ENCODE measurements at places on chromosomes 6 and 20. TPM values are rescaled to one million over a fixed set of nuclear protein-coding genes. Genes with fewer than 3 reads are reported as not detected.

SPATS1 gene
- not detected for total RNA-seq

CLPSL2 gene
- total RNA-seq: not detected

DNA sequence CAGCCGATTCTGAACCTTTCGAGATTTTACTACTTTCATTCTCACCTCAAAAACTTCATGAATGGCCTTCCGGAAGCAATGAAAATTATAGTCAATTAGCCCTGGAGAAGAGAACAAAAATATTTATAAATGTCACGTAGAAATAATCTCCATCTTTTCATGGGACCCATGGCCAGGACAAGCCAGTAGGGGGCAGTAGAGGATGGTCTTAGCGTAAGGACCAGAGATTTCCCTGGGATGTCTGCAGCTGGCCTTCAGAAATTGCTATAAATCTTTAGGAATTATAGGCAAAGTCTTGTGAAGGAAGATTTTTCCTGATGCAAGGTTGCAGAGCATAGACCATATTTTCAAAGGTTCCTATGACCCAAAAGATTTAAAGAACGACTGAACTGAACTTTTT lies 15.6 kb upstream of the UBE2J1 start:
- DNase-seq: peak; percentile 73

- no peak for DNase-seq
These were observed 60.4 kb upstream of the RSPO3 start for GRCh38 chr6:127058027-127058426.

GRCh38 chr20:6612606-6612923 lies 154.9 kb upstream of the BMP2 start:
- DNase-seq: no peak

GRCh38 chr6:170437719-170438401 lies 115.2 kb downstream of the PSMB1 start:
- no peak for DNase-seq

- DNase-seq: no peak
These were observed 142.3 kb downstream of the UNC5CL start for GRCh38 chr6:40896696-40897095.

- no peak for DNase-seq
These were observed 78.3 kb downstream of the TBX18 start for GRCh38 chr6:84685983-84686584.

DNA sequence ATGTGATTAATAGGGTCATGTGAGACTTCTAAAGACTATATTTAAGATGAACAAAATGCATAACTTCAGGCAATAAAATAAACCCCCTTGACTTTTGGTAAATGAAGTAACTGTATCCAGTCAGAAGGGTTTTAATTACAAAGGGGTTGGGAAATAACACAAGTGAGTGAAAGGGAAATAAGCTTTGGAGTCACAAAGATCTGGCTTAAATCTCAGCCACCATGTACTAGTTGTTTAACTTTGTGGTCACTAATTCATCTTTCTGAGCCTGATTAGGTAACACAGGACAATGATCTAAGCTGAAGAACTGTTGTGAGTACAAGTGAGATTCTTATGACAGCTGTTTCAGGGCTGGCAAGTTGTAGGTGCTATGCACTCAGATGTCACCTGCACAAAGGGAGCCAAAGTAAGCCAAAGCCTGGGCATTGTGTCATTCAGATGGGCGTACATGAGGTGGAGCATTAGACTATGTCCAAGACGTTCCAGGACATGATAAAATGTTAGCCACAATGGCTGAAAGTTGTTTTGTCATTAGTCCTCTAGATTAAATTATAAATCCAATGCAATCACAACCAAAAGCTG lies 13.8 kb downstream of the TOMM34 start:
- DNase-seq: no peak
